Vagina (tissue), 2 donors: ENCODE measurements at places on chromosomes 7 and 10. TPM values are rescaled to one million over a fixed set of nuclear protein-coding genes. Genes with fewer than 3 reads are reported as not detected.

The CTAGE6 gene
- 1.7 TPM for total RNA-seq

- no peaks in the 10 kb centered on the region for H3K27me3 ChIP-seq
- no peaks in the 10 kb centered on the region for H3K36me3 ChIP-seq
- H3K4me1 ChIP-seq = peaks cover 7% of the 10 kb centered on the region
- H3K4me3 ChIP-seq = no peak overlapping the region
- DNase-seq = no peak
- H3K27ac ChIP-seq = peak overlapping the region; percentile 9
These were observed 16.4 kb upstream of the FOXK1 start for GRCh38 chr7:4665661-4666060.

The TAF3 gene
- total RNA-seq = 9.8 TPM

The MKX gene
- 2.2 TPM for total RNA-seq

The GPR146 gene
- total RNA-seq = 36.1 TPM

- H3K4me1 ChIP-seq = no peaks in the 10 kb centered on the region
- no peak overlapping the region for H3K27ac ChIP-seq
- no peaks in the 10 kb centered on the region for H3K36me3 ChIP-seq
- no peaks in the 10 kb centered on the region for H3K27me3 ChIP-seq
- no peak overlapping the region for H3K4me3 ChIP-seq
- DNase-seq = no peak
These were observed 321.9 kb downstream of the REEP3 start for GRCh38 chr10:63843107-63843506.

DNA sequence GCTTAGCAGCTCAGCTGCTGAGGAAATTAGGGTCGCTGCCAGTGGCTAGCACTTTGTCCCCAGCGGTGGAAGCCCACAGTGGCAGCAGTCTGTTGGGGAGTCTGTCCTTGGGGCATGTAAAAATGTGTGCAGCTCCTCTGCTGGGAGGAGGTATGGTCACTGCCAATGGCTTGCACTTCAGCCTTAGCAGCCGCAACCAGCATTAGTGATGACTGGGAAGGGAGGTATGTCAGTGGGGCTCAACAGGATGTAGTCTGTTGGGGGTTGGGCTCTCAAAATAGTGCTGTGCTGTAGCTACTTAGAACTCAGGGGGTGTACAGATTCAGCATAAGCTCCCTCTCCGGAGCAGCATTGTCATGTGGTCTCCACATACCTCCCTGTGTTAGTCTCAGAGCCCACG, 189.9 kb downstream of the ZEB1 start:
- no peak overlapping the region for H3K27ac ChIP-seq
- H3K27me3 ChIP-seq = no peaks in the 10 kb centered on the region
- H3K36me3 ChIP-seq = peaks cover 49% of the 10 kb centered on the region

- H3K27ac ChIP-seq = no peak overlapping the region
- H3K27me3 ChIP-seq = no peaks in the 10 kb centered on the region
- H3K36me3 ChIP-seq = no peaks in the 10 kb centered on the region
These were observed 32.4 kb upstream of the TCF7L2 start for GRCh38 chr10:112917681-112918080.

DNA sequence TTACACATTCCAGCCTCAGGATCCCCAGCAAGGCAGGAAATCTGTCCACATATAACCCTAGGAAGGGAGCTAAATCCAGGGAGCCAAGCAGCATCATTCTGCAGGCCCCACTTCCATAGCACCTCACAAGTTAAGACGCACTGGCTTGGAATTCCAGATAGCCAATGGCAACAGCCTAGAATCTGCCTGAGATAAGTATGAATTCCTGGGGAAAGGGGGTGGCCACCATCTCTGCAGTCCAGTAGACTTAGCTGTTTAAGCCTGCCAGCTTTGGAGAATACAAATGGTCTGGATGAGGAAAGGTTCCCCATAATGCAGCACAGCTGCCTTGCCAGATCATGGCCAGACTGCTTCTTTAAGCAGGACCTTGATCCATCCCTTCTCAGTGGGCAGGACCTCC, 179.4 kb upstream of the PRSS1 start:
- no peak overlapping the region for H3K4me3 ChIP-seq
- no peaks in the 10 kb centered on the region for H3K27me3 ChIP-seq

The EDRF1 gene
- 16.5 TPM for total RNA-seq

DNA sequence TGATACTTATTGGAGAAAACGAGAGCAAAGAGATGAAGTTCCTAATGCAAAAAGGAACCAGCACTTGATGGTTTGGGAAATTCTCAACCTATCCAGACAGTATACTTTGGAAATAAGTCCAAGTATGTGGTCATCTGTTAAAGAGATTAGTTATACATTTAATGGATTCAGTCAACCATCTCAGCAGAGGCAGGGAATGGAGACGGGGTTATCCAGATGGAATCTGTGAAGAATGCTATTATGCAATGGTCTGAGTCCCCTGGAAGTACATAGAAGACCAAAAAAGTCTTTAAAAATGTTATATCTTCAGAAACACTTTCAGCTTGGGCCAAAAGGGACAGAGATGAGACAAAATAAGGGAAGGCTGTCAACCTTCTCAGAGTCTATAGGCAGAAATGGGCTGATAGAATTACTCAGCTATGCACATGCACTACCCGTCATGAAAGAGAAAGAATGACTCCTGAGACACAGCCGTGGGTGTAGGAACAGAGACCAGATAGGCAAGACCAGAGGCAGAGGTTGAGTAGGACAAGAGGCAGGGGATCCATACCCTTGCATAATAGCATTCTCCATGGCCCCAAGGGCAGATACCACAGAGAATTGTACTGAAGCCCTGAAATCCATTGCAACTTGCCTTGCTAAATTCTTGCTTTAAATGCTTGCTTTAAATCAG, 738.8 kb upstream of the POT1 start:
- H3K4me1 ChIP-seq = no peaks in the 10 kb centered on the region
- no peaks in the 10 kb centered on the region for H3K27me3 ChIP-seq
- H3K36me3 ChIP-seq = no peaks in the 10 kb centered on the region
- no peak for DNase-seq
- no peak overlapping the region for H3K27ac ChIP-seq

- H3K27me3 ChIP-seq = no peaks in the 10 kb centered on the region
- H3K36me3 ChIP-seq = no peaks in the 10 kb centered on the region
- no peak overlapping the region for H3K4me3 ChIP-seq
- no peaks in the 10 kb centered on the region for H3K4me1 ChIP-seq
- no peak for DNase-seq
These were observed 10.6 kb downstream of the CRTAC1 start for GRCh38 chr10:98019784-98020183.
